ENCODE measurements at places on chromosomes 16 and 17.

DNA sequence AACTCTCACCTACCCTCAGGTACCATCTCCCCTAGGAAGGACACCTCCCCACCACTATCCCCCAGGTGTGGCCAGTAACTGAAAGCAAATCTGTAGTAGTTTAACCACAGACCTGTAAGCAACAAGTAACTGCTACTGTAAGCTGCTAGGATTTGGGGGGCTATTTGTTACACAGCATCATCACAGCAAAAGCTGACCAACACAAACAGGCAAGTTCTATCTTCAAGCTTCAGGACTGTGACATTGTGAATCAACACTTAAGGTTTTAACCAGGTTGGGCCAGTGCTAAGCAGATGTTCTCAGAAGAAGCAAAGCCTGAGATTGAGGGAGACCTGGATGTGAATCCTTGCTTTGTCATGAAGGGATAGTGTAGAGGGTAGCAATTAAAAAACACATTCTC lies 47.0 kb downstream of the ABCC6 start:
- DNase-seq, result no peak

DNA sequence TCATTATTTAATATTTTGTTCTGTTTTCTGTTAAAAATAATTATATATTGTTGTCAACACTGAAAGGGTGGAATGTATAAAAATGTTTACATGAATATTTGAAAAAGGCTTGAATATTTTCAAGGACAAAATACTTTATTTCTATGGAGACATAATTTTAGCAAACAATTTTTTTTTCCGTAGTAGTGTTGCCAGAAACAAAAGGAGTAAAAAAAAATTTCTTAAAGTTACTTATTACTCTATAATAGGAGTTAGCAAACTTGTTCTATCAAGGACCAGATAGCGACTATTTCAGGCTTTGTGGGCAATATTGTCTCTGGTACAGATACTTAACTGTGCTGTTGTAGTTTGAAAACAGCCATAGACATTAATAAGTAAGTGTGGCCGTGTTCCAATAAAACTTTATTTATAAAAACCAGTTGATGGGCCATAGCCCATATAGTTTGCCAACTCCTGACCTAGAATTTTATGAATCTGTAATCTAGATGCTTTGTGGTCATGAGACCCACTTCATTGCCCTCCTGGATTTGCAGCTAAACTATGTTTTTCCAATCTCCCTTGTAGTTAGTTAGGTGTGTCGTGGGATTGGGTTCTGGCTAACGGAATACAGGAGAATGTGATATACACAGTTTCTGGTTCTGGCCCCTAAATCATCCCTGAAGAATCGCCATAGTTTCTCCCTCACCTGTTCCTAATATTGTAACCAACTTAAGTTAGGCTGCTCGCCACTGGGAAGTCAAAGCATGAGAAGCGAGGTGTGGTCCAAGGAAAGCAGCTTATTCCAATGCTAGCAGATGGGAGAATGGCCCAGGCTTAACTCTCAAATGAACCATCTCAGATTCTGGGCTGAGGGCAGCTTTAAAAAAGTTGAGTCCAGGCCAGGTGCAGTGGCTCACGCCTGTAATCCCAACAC lies 153.6 kb downstream of the ABCA8 start:
- no peak for DNase-seq

GRCh38 chr16:11673091-11674000 lies 5.1 kb downstream of the SNN start:
- DNase-seq, result no peak

- DNase-seq, result no peak
These were observed 16.8 kb upstream of the SUPT4H1 start for GRCh38 chr17:58368860-58369213.

DNA sequence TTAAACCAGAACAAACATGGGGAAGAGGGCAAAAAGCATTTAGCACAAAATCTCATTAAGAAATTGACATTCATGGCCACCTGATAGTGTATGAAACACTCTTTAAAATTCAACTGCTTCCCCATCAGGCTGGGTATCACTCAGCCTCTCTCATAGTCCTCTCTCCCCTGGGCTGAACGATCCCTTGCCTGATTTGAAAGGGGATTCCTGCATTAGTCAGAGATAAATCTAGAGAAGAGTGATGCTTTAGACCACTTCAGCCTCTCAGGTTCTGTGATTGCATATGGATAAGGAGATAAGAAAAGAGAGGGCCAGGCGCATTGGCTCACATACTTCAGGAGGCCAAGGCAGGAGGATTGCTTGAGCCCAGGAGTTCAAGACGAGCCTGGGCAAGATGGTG lies 280.0 kb downstream of the SOX9 start:
- no peak for DNase-seq

Data from smooth muscle cell of the brain vasculature (primary cell).